ENCODE measurements at places on chromosomes 4 and X. TPM values are rescaled to one million over a fixed set of nuclear protein-coding genes. Genes with fewer than 3 reads are reported as not detected.

Gene CDKL2
- 0.88 TPM for total RNA-seq

Gene COL4A6
- not detected for total RNA-seq

Gene MAGEA12
- total RNA-seq, result not detected

Gene TCEAL6
- total RNA-seq, result not detected

Gene CEP44
- 10.9 TPM for total RNA-seq

Gene QRFPR
- total RNA-seq, result not detected

Gene CLIC2
- total RNA-seq, result 1.2 TPM

Gene ALAS2
- total RNA-seq, result not detected

Gene BEX1
- 4.4 TPM for total RNA-seq

Gene NR0B1
- total RNA-seq, result 0.59 TPM

DNA sequence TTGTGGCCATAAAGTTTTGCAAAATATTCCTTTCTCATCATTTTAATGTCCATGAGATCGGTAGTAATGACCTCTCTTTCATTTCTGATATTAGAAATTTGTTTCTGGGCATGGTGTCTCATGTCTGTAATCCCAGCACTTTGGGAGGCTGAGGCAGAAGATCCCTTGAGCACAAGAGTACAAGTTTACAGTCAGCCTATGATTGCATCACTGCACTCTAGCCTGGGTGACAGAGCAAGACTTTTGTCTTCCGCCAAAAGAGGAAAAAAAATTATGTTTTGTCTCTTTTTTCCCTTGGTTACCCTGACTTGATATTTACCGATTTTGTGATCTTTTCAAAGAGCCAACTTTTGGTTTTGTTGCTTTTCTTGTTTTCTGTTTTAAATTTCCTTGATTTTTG lies 10.8 kb upstream of the NKAP start:
- DNase-seq, result no peak

- no peak for DNase-seq
Observed at GRCh38 chrX:44415639-44416386, 72.3 kb upstream of the EFHC2 start.

DNA sequence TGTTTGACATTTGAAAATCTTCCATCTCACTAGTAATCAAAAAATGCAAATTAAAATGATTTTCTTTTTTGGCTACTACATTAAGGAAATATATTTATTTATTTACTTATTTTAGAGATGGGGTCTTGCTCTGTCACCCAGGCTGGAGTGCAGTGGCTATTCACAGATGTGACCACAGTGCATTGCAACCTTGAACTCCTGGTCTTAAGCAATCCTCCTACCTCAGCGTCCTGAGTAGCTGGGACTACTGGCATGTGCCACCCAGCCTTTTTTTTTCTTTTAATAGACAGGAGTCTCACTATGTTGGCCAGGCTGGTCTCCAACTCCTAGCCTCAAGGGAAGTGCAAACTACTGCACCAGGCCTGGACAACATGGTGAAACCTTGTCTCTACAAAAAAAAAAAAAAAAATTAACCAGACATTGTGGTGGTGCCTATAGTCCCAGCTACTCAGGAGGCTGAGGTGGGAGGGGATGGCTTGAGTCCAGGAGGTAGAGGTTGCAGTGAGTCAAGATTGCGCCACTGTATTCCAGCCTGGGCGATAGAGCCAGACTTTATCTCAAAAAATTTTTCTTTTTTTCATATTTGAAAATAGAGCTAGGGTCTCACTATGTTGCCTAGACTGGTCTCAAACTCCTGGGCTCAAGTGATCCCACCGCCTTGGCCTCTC lies 4.4 kb upstream of the SMIM14 start:
- no peak for DNase-seq

DNA sequence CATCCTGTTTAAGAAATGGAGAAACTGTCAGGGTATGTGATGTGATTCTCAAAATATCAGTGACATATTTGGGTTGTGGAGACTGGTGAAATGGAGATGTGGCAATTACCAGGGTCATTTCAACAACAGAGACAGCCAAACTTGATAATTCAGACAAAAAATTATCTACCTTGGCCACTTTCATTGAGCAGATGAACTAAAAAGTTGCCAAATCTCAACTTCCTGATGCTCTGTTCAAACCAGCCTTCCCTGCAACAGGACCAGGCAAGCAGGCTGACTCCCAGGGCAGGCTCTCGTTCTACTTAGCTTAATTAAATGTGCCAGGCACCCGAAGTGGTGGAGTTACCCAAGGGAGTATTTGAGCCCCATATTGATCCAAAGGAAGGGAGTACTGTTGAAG lies 199.6 kb downstream of the AFF2 start:
- no peak for DNase-seq

DNA sequence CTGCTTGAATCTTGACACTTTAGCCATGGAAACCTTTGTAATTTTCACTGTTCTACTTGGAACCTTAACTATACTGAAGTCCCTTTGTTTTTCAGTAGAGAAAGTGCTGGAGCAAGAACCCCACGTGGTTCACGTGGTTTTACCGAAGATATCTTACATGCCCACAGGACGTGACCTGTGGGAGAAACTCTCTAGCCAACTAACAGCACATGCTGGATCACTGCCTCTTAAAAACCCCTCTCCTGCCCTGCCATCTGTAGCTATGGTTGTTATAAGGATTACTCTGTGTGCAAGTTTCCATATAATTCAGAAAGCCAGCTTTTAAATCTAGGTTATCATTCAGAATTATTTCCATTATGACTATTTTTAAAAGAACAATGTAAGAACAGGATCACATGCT lies 30.2 kb downstream of the SPANXD start:
- DNase-seq, result no peak

GRCh38 chrX:154458116-154458953 lies at the start of gene PLXNA3:
PLXNA3 (plus strand) TSS chrX:154458281; CDS start chrX:154460184, 1,903 bp downstream.
- DNase-seq, result peak; percentile 97

DNA sequence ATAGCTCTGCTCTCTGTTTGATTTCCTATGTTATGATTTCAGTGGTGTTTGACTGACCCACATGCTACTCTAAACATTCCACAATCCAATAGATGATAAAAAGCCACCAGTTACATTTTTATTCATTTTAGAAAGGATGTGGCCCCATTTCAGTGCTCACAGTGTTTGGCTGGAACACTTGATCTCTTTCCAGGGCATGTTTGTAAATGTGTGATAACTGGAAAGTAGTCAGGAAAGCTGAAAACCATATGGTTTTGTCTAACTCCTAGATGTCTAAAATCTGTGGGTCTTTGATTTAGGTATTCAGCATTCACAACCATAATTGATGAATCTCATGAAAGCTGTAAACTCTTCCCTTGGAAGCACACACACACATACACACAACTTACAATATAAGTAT lies 904.9 kb upstream of the AGA start:
- no peak for DNase-seq

DNA sequence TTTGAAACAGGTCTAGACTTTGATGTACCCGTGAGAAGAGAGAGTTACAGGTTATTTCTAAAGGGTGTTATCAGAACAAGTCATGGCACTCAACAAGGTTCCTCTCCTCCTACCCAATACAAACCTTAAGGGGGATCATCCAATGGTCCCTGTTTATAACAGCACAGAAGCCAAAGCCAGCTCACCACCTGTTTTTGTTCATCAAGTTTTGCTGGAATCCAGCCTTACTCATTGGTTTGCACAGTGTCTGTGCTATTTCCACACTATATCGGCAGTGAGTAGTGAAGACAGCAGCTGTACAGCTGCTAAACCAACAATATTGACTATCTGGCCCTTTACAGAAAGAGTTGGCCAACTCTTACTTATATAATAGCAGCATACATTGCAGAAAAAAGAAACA lies 262.1 kb upstream of the STS start:
- no peak for DNase-seq

DNA sequence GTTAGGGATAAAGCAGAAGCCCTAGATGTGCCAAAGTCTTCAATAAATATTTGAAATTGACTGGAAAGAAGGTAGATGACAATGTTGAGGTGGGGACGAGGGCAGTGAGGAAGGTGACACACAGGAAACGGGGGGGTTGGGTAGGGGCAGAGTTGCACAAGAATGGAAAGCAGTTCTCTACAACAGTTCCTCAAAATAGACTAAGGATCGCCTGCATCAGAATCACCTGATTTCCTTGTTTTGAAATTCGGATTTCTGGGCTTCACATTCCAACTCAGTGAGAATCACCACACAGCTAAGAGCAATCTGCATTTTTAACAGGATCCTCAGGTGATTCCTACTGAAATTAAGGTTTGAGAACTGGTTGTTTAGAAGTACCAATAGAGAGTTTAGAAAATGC lies 70.6 kb downstream of the ARFIP1 start:
- peak; percentile 75 for DNase-seq

DNA sequence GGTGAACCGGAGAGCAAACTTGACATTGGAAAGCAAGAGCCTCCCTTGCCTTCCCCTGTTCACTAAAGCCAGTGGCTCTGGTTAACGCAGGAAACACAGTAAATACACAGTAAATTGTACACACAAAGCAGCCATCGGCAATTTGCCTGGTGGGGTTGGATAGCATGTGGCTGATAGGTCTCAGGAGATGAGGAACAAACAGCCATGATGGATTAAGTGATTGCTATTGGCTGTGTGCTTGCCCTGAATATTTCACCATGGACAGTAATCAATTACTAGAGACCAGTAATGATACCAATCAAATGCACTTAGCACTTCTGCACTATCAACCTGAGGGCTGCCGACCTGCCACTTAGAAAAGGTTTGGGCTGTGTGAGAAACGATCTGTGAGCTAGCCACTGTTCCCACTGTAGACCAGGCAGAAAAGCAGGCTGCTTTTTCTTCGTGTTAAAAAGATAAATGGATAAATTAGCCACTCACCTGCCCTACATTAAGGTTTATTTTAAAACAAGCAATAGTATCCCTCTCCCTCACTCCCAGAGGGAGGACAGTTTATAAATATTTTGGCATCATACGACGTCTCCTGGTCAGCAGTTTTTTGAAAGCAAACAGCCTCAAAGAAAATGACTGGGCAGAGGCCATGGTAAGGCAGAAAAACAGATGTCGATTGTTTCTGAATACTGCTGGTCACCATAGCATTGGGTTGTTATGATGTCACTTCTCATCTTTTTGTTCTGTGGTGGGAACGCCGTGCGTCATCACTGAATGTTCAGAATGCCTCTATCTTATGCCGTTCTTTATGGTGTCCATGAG lies 167.1 kb downstream of the MAML3 start:
- DNase-seq, result no peak

- peak; percentile 32 for DNase-seq
Observed at GRCh38 chr4:1983053-1983845, 25.5 kb downstream of the NELFA start.

DNA sequence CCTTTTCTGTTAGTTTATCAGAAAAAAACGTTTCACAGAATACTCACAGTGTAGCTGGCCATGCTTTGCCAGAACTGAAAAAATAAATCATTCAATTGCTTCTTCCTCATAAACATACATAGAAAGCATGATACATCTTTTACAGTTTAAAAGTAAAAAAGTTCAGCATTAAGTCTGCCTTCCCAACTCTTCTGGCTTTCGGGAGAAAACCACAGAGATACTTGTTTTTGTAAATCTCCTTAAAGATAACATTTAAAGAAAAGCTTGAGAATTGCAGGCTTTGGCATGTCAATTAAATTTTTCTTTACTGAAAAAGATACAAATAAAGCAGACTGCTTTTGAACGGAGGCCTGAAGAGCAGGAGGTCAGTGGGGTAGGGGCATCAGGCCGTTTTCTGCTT lies 66.8 kb downstream of the SEC24D start:
- no peak for DNase-seq

DNA sequence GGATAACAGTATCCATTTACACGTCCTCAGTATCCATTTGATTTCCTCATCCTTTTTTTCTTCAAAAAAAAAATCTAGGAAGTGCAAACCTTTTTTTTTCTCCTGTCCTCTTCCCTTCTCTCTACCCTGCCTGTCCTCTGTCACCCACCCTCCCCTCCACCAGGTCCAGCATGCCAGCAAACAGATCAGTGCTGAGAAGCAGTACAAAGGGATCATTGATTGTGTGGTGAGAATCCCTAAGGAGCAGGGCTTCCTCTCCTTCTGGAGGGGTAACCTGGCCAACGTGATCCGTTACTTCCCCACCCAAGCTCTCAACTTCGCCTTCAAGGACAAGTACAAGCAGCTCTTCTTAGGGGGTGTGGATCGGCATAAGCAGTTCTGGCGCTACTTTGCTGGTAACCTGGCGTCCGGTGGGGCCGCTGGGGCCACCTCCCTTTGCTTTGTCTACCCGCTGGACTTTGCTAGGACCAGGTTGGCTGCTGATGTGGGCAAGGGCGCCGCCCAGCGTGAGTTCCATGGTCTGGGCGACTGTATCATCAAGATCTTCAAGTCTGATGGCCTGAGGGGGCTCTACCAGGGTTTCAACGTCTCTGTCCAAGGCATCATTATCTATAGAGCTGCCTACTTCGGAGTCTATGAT lies 1.7 kb downstream of the SLC25A4 start:
- DNase-seq, result no peak

DNA sequence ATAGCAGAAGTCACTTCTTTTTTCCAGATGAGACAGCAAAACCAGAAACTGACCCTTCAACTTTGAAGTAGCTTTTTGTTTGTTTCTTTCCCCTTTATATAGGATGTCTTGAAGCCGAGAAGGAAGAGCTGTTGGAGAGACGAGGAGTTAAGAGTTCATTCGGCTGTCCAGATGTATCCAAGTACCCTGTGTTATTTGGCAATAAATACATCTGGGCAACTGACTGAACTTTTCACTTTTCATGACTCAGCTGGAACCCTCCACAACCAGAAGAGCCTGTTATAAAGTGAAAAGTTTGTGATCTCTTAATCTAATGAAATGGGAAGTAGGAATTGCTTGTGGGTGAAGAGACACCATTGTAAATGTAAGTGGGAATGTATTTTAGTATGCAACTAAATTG lies 131.2 kb downstream of the HTR2C start:
- no peak for DNase-seq
